ENCODE measurements at places on chromosomes 11 and 22. TPM values are rescaled to one million over a fixed set of nuclear protein-coding genes. Genes with fewer than 3 reads are reported as not detected.

CALCA gene
- total RNA-seq: 0.42 TPM

UPK3A gene
- 0.23 TPM for total RNA-seq

SNX19 gene
- 24.3 TPM for total RNA-seq

OR51F1 gene
- total RNA-seq: not detected

BRSK2 gene
- 34.5 TPM for total RNA-seq

APOL4 gene
- not detected for total RNA-seq

CDKN1C gene
- 35.0 TPM for total RNA-seq

MIOX gene
- total RNA-seq: 0.41 TPM

TSSK2 gene
- total RNA-seq: not detected

HTR3B gene
- total RNA-seq: not detected

P2RX3 gene
- 0.66 TPM for total RNA-seq

HBB gene
- not detected for total RNA-seq

MED15 gene
- 67.7 TPM for total RNA-seq

NPAS4 gene
- 0.44 TPM for total RNA-seq

TYR gene
- total RNA-seq: not detected

OR52N4 gene
- 0.44 TPM for total RNA-seq

WBP2NL gene
- total RNA-seq: not detected

LIF gene
- total RNA-seq: 7.2 TPM

- peak; percentile 82 for DNase-seq
- peaks cover 28% of the 10 kb centered on the region for H3K27me3 ChIP-seq
- H3K4me3 ChIP-seq: peak overlapping the region; percentile 54
- H3K36me3 ChIP-seq: no peaks in the 10 kb centered on the region
- H3K4me1 ChIP-seq: peaks cover 14% of the 10 kb centered on the region
Measured at GRCh38 chr11:77046060-77046501, 11.9 kb downstream of the B3GNT6 start.

DNA sequence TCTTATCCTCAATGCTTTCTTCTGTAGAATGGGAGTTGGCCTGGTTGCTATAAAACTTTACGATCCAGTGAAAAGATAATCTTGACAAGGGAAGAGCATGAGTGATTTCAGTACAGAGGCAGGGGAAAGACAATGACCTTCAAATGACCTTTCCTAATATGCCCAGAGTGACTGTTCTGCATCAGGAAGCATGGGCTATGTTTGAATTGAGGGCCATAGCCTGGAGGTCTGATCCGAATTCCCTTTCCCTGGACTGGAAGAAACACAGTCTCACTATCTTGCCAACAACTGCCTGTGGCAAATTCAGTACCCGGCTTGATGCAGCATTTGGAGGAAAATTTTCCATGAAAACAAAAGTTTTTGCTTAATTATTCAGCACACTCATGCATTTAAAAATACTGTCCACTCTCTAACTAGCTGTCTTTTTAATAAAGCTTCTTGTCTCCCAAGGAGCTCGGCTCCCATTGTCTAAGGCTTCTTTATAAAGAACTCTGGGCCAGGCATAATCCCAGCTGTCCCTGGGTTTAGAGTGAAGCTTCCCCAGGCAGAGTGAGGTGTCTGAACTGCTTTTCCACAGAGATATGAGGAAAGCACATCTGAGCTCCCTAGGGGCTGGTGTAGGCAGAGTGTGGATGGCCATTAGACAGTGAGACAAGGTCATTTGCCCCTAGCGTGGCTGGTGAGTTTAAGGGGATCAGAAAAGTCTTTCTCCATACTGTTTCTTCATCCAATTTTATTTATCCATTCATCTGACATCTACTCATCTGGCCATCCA is 132.7 kb upstream of the CADM1 start:
- no peak for DNase-seq
- H3K27ac ChIP-seq: no peak overlapping the region
- peaks cover 9% of the 10 kb centered on the region for H3K36me3 ChIP-seq

- peaks cover 9% of the 10 kb centered on the region for H3K4me1 ChIP-seq
- DNase-seq: peak; percentile 74
- peak overlapping the region; percentile 70 for H3K4me3 ChIP-seq
- H3K36me3 ChIP-seq: no peaks in the 10 kb centered on the region
- H3K27me3 ChIP-seq: peaks cover 25% of the 10 kb centered on the region
- H3K27ac ChIP-seq: peak overlapping the region; percentile 80
Measured at GRCh38 chr22:49999063-49999945, 13.3 kb downstream of the IL17REL start.

GRCh38 chr11:117836077-117836960 is 11.8 kb upstream of the FXYD2 start:
- no peaks in the 10 kb centered on the region for H3K27me3 ChIP-seq
- DNase-seq: no peak
- H3K27ac ChIP-seq: no peak overlapping the region
- H3K4me1 ChIP-seq: peaks cover 19% of the 10 kb centered on the region
- no peaks in the 10 kb centered on the region for H3K36me3 ChIP-seq
- H3K4me3 ChIP-seq: no peak overlapping the region

- H3K36me3 ChIP-seq: no peaks in the 10 kb centered on the region
- peaks cover 3% of the 10 kb centered on the region for H3K27me3 ChIP-seq
- peak; percentile 31 for DNase-seq
- H3K4me3 ChIP-seq: 0 out of 2 replicates have a peak overlapping the region, but pooled peaks have one; percentile 6
- peaks cover 20% of the 10 kb centered on the region for H3K4me1 ChIP-seq
- H3K27ac ChIP-seq: 0 out of 2 replicates have a peak overlapping the region, but pooled peaks have one; percentile 18
Measured at GRCh38 chr11:124656774-124657630, 16.5 kb downstream of the SIAE start.

- H3K36me3 ChIP-seq: peaks cover 30% of the 10 kb centered on the region
- H3K27ac ChIP-seq: peak overlapping the region; percentile 60
- H3K27me3 ChIP-seq: no peaks in the 10 kb centered on the region
- DNase-seq: no peak
Measured at GRCh38 chr11:20036626-20037335, 123.5 kb downstream of the DBX1 start.

GRCh38 chr11:65855927-65856363 is 2.0 kb downstream of the CFL1 start:
- H3K27ac ChIP-seq: peak overlapping the region; percentile 88
- no peaks in the 10 kb centered on the region for H3K27me3 ChIP-seq
- H3K4me3 ChIP-seq: peak overlapping the region; percentile 91
- no peak for DNase-seq

DNA sequence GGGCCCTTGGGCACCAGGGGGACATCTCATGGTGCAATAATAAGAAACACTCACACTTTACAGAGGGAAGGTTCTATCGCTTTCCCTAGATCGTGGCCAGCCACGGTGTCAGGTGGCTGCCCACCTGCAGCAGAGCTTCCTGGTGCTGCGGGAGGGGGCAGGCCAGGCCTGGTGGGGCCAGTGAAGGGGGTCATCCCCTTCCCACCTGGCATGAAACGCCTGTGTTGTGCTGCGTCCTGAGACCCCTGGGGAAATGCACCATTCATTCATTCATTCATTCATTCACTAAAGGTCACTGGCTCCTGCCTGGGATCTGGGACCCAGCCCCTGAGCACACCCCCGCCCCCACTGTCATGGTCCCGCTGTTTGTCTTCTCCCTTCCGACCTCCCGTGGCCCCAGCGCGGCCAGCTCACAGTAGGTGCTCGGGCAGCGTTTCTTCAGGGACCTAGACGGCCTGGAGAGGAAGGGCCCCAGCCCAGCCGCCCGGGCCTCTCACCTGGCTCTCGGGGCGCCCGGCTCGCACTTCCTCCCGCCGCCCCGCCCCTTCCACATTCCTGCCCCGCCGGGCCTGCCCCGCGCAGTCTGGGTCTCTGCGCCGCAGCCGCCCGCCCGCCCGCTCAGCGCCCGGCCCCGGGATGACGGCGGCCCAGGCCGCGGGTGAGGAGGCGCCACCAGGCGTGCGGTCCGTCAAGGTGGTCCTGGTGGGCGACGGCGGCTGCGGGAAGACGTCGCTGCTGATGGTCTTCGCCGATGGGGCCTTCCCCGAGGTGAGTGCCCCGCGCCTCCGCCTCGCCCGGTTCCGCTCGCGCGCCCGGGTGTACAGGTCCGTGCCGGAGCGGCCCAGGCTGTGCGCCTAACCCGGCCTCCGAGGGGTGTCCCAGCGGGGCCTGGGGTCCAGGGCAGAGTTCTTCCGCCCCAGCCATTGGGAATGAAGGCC is at the start of gene RHOD:
Gene RHOD, plus strand, starts transcription at position 581 of the 938 bp plus-strand sequence. Its CDS starts 56 bp downstream, at position 637.
- H3K27me3 ChIP-seq: no peaks in the 10 kb centered on the region
- no peaks in the 10 kb centered on the region for H3K36me3 ChIP-seq
- H3K4me3 ChIP-seq: peak within 1 kb of the TSS; percentile 73
- 0 out of 2 replicates have a peak within 1 kb of the TSS, but pooled peaks have one; percentile 72 for H3K27ac ChIP-seq

DNA sequence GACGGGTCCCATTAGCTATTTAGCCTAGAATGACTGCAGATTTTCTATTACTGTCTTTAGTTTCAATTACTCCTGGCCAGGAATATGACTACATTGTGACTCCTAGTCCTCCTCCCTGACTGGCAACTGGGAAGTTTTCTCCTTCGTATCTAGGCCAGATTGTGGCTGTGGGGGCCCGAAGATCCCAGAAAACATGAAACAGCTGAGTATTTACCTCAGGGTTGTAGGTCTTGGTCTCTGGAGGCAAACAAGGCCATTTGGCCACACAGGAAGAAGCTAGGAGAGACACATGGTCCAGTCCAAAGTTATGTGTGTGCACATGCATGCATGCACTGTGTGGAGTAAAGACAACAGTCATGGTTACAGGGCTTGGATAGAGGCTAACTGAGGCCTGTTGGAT is 10.2 kb upstream of the GDPD4 start:
- H3K4me1 ChIP-seq: peaks cover 11% of the 10 kb centered on the region
- H3K27ac ChIP-seq: no peak overlapping the region
- DNase-seq: no peak
- H3K36me3 ChIP-seq: no peaks in the 10 kb centered on the region
- H3K4me3 ChIP-seq: no peak overlapping the region
- no peaks in the 10 kb centered on the region for H3K27me3 ChIP-seq

GRCh38 chr22:44505796-44506354 is 7.8 kb upstream of the RTL6 start:
- peaks cover 2% of the 10 kb centered on the region for H3K36me3 ChIP-seq
- no peak overlapping the region for H3K4me3 ChIP-seq

DNA sequence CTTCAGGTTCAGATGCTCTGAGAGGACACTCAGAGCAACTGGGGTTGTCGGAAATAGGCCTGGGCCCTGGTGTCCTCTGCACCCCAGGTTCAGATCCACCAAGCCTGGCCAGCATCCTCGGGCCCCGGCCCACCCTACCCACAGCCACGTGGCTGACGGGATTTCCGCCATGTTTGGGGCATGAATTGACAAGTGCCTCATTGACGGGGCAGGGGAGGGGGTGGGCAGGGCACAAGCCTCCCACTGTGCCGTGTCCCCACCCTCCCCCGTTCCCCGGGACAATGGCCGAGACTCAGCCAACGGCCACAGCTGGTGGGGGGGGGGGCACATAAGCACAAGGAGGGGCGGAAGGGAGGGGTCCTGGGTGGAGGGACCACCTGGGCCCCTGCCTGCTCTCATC is 8.5 kb downstream of the MYRF start:
- H3K36me3 ChIP-seq: no peaks in the 10 kb centered on the region
- peaks cover 3% of the 10 kb centered on the region for H3K27me3 ChIP-seq
- no peak overlapping the region for H3K27ac ChIP-seq

- H3K4me3 ChIP-seq: no peak overlapping the region
- H3K36me3 ChIP-seq: no peaks in the 10 kb centered on the region
- peaks cover 19% of the 10 kb centered on the region for H3K4me1 ChIP-seq
- no peak for DNase-seq
- no peaks in the 10 kb centered on the region for H3K27me3 ChIP-seq
Measured at GRCh38 chr11:79456501-79456900, 15.7 kb upstream of the TENM4 start.

DNA sequence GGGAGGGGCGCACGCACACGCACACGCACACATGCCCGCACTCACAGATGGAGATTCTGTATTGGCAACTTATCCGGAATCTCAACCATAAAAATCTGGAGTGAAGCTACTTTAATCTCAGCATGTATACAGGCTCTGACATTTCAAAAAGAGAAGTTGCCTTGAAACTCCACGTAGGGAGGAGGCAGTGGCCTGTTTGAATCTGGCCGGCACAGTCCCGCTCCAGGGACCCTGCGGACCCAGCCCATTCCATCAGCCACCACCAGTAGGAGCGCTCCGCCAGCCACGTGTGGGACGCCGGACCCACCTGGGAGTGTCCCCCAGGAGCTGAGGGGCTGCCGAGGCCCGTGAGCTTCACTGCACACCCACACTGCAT is 1.9 kb upstream of the SYT8 start:
- H3K27ac ChIP-seq: no peak overlapping the region
- H3K36me3 ChIP-seq: no peaks in the 10 kb centered on the region
- peak; percentile 43 for DNase-seq
- H3K4me3 ChIP-seq: peak overlapping the region; percentile 49

GRCh38 chr22:18905540-18906409 is at the start of gene DGCR6:
TSS of gene DGCR6 (plus strand) at chr22:18906320. CDS start at chr22:18906375, 55 bp downstream.
- no peak within 1 kb of the TSS for H3K4me3 ChIP-seq
- no peak for DNase-seq

DNA sequence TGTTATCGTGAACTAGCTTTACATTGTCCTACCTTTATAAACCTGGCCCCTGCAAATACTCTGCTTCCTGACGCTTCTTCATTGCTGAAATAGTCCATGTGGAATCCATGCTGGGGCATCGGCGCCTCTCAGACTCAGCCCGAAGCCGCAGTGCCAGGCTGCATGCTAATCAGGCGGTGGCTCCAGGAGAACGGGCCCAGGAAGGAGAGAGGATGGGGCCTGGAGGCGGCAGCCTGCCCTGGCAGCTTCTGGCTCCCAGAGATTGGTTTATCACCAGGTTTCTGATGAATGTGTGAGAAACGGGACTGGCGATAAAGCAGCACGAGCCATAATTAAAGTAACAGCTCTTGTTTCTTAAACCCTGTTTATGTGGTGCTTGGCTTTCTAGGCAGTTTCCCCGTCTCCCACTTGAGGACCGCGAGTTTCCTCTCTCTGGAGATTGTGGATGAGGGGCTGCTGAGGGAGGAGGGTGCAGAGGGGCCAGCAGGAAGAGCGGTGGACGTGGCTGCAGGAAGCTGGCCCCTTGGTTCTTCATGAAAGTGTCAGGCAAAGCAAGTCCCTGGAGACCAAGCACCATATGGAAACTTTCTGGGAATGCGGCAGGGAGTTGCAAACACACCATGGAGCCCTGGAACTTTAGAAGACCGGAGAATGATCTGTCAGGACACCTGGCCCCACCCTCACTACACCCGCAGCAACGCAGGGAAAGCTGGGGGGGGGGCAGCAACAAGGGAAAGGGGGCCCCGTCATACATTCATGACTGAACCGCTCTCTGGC is 93.4 kb downstream of the NTM start:
- no peak for DNase-seq
- peaks cover 36% of the 10 kb centered on the region for H3K4me1 ChIP-seq
- no peak overlapping the region for H3K4me3 ChIP-seq
- H3K27me3 ChIP-seq: no peaks in the 10 kb centered on the region

GRCh38 chr11:63427971-63428508 is 58.5 kb downstream of the SLC22A9 start:
- H3K36me3 ChIP-seq: peaks cover 52% of the 10 kb centered on the region
- H3K27ac ChIP-seq: no peak overlapping the region
- H3K27me3 ChIP-seq: peaks cover 17% of the 10 kb centered on the region
- no peak overlapping the region for H3K4me3 ChIP-seq
- peak; percentile 49 for DNase-seq

GRCh38 chr22:33057363-33057995 is 702 bp downstream of the SYN3 start:
- H3K4me1 ChIP-seq: peaks cover 69% of the 10 kb centered on the region
- DNase-seq: no peak
- H3K4me3 ChIP-seq: peak overlapping the region; percentile 76
- peaks cover 81% of the 10 kb centered on the region for H3K27me3 ChIP-seq
- no peak overlapping the region for H3K27ac ChIP-seq

GRCh38 chr11:59368238-59369022 is 9.7 kb downstream of the OR5AN1 start:
- H3K36me3 ChIP-seq: peaks cover 26% of the 10 kb centered on the region
- H3K27ac ChIP-seq: no peak overlapping the region
- H3K4me1 ChIP-seq: no peaks in the 10 kb centered on the region

GRCh38 chr11:117676501-117676900 is 120.5 kb downstream of the DSCAML1 start:
- H3K4me3 ChIP-seq: no peak overlapping the region
- H3K4me1 ChIP-seq: peaks cover 52% of the 10 kb centered on the region
- no peak for DNase-seq
- no peaks in the 10 kb centered on the region for H3K36me3 ChIP-seq

All from WTC11 (cell line).